Effector memory CD4-positive, alpha-beta T cell (primary cell): ENCODE measurements at places on chromosomes 5 and 9.

- no peak for DNase-seq
These were observed 139.2 kb downstream of the TLE1 start for GRCh38 chr9:81550207-81550583.

- DNase-seq = no peak
These were observed 158.8 kb downstream of the DEPDC1B start for GRCh38 chr5:60540856-60541805.

DNA sequence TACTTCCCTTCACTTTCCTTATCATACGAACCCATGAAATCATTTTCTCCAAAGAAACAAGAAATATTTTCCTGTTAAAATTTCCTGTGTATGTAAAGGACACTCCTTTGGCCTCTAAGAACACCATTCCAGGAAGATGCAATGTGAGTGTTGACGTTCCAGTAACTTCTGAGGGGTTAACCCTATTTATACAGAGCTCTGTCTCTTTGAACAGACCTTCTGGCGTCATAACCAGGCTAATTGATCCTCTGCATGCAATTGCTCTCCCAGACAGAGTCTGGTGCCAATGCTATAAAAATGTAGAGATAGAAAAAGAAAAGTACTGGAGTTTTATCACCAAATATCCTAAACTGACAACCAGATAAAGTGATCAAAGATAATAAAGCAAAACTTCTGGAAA, 218.5 kb downstream of the TLE1 start:
- no peak for DNase-seq

GRCh38 chr9:98572054-98572627, 136.6 kb downstream of the GABBR2 start:
- DNase-seq = no peak

DNA sequence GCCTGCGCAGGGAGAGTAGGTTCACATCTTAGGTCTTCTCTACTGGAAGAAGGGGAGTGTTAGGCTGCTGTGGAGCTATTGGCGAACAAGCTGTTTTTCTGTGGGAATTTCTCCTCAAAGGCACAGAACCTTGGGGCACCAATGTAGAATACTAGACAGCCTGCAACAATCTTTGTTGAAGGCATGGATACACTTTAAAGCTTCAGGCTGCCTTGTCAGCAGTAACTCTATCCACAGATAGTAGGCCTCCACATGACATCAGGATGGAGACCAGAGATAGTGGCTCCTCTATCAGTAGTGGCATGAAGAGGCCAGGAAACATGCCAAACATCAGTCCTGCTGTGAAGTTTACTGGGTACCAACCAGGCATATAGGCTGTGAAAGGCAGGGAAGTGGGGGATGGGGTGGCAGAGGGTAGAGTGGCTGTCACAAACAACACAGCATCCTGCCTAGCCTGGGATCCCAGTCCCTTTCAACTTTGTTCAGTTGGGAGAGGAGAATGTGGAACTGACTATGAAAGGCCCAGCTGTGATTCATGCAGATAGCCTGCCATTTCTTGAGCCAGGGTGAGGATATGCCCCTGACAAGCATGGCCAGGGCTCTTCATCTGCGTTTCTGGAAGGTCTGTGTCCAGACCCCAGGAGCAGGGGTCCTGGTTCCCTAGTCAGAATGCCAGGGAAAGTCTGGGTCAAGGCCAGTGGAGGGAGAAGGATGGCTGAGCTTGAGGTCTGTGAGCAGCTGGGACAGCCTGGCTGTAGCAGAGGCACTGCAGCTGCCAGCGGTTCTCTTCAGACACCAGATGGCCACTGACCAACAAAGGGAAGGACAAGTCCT, 1.0 kb upstream of the HK3 start:
- DNase-seq = no peak
